ENCODE measurements at places on chromosomes 4 and X.

DNA sequence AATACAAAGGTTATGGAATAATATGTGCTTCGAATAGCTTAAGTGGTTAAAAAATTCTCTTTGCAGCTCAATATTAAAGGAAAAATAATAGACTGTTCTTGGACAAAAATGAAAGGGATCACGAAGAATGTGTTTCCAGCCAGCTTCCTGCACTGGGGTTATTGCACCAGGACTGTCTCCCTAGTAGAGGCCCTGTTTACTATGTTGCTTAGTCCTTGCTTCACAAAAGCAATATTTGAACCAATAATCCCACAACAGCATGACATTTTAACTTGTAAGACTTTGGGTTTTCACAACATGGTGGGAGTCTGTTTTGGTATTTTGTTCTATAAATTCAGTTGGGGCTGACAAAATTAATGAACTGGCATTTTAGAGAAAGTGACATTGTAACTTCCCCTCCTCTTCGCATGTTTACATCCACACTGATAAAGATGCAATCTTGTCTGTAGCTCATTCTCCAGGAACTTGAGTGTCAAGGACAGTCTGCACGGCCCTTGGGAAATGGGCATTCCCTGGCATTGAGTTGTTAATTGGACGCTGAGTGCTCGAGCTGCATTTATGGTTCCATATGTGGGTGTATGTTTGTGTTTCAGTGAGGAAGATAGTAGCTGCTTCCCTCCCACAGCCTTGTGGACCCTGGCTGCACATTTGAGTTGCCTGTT, 39.0 kb downstream of the SHROOM2 start:
- DNase-seq, result no peak

- DNase-seq, result no peak
Measured at GRCh38 chr4:80521438-80521837, 185.9 kb downstream of the CFAP299 start.

DNA sequence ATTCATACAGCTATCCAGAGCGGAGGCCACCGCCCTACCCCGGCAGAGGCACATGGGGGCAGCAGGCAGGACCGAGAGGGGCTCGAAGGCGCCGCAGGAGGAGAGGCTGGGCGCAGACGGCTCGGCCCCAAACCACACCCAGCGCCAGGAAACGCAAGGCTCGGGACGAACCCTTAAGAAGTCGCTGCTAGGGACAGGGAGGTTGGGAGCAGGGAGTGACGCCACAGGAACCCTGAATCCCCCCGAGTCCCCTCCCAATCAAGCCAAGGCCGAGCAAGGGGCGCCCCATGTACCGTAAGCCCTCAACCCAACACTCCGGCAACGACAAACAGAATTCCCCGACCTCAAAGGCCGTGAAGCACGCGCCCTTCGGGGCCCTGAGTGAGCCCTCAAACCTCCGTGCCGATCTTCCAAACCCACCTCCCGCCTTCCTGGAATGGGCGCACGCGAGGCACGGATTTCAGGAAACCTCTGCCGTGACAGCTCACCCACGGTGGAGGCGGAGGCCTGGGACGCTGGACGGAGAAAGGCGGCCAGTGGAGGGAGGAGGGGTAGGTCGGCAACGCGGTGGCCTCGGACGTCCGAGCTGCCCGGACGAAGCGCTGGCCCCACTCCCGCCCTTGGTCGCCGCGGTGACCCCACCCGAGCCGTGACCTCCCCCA, 1.8 kb downstream of the ZFYVE28 start:
- DNase-seq, result no peak

DNA sequence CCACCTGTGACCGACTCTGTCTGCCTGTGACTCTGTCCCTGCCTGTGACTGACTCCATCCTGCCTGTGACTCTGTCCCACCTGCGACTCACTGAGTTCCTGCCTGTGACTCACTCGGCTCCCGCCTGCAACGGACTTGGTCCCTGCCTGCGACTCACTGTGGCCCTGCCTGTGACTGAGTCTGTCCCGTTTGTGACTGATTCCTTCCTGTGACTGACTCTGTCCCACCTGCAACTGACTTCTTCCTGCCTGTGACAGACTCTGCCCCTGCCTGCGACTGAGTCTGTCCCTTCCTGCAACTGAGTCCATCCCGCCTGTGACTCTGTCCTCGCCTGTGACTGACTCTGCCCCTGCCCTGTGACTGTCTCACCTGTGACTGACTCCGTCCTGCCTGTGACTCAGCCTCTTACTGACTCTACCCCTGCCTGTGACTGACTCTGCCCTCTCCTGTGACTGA, 9.6 kb upstream of the UVSSA start:
- DNase-seq, result no peak

DNA sequence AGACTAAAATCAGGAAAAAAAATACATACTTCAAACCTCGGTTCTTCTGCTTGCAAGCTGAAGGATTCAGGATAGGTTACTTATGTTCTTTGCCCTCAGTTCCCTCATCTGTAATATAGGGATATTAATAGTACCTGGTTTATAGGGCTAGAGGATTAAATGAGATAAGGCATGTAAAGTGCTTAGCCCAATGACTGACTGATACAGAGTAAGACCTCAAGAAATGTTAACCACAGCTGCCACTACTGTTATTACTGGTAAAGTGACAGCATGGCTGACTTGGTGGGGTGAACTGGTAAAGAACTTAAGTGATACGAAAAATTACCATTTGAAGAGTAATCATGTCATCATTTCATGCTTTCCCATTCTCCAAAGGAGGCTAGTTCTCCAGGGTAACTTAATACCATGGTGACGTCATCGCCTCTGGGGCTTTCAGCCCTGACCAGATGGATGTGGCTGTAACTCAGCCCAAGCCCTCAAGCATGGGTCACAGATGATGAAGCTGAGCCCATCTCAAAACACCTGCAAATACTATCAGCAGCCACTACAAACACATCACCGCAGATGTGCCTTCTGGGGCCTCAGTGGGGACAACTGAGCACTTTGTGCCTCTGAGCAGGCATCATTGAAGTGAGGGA, 44.5 kb upstream of the SCML1 start:
- DNase-seq, result no peak

DNA sequence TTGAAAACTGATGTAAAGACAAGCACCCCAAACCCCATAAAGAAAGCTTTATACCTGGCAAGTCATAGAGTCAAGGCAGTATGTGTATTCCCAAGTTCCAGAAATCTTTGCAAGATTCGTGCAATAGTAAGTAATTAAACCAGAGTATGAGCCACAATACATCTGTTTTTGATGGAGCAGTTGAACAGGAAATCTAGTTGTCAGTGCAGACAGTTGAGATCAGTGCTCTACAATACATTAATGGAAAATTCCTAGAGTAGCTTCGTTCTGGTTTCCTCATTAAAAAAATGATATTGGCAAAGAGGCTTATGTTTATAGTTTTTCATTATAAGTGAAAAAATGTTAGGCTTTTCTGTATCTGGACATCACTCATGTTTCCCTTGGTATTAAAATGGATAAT, 575.3 kb downstream of the TRIML1 start:
- no peak for DNase-seq

DNA sequence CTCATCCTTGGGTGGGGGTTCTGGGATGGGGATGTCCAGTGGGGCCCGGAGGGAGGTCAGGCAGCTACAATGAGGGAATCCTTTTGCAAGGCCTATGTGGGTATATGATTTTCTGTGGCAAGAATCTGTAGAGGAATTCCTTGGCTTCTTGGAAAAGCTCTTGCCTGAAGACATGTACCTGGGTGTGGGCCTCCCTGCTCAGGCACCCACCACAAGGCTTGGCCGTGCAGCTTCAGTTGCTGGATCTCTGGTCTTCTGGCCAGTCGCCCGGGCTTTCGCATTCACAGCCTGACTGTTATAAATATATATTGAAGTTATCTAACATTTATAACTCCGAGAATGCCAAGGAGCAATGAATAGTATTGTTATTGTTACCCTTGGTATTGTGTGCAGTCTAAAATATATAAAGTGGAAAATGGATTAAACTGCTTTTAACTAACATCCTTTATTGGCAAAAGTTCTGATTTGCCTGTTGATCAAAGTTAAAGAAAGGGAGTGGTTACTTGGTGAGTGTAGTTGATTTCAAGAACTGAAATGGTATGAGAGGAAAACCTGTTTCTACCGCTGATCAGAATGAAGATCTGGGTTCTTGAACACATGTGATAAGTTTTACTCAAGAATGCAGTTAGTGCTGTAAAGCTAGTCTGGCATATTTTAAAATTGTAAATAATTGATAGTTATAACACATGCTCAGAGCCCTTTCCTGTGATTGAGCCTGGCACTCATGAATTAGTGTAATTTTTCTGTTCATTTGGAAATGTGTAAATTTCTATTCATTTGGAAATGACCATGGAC, 36.0 kb downstream of the PTTG2 start:
- no peak for DNase-seq

- DNase-seq, result no peak
Measured at GRCh38 chrX:151402719-151403390, 5.8 kb downstream of the VMA21 start.

- no peak for DNase-seq
Measured at GRCh38 chrX:151624677-151625076, 61.2 kb downstream of the PASD1 start.

DNA sequence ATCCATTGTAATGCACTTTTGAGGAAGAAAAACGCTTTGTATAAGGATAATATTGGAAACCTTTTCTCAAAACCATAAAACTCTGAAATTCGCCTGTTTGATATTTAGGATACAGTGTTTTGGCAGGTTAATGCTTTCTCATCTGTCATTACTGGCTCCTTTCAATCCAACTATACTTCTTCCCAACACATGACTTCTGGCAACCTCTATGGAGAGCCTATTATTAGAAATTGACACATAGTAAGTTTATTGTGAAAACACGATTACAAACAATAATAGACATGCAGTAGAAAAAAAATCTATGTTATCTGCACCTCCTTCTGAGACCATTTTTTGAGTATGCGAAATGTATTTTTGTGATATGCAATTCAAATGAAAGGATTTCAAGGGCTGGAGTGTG, 4.6 kb upstream of the KLHL34 start:
- DNase-seq, result no peak

- DNase-seq, result no peak
Measured at GRCh38 chrX:138345801-138346200, 365.7 kb downstream of the FGF13 start.

GRCh38 chr4:153112041-153112441, 92.2 kb upstream of the TRIM2 start:
- DNase-seq, result no peak

DNA sequence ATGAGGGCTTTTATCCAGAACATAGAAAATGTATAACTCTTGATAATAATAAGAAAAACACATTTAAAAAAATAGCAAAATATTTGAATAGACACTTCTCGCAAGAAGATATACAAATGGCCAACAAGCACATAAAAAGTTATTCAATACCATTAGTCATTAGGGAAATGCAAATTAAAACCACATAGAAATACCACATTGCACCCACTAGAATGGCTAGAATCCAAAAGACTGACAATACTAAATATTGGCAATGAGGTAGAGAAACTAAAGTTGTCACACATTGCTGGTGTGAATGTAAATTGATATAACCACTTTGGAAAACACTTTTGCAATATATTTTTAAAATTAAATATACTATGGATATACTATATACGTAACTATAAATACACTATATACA, 754.3 kb upstream of the MAGEB2 start:
- DNase-seq, result no peak

GRCh38 chr4:54662123-54662522, 4.4 kb downstream of the KIT start:
- DNase-seq, result no peak

- DNase-seq, result no peak
Measured at GRCh38 chr4:8350352-8350751, 80.8 kb downstream of the HTRA3 start.

GRCh38 chr4:170736710-170737109, 647.0 kb upstream of the AADAT start:
- no peak for DNase-seq

Data from substantia nigra (tissue), 51 donors.